Activated B cell treated with CpG ODN at 0.5 μM for 24 hours (primary cell): ENCODE measurements at places on chromosomes 4 and X. TPM values are rescaled to one million over a fixed set of nuclear protein-coding genes. Genes with fewer than 3 reads are reported as not detected.

Gene ING2
- 4.3 and 5.5 TPM in 2 replicates for total RNA-seq

GRCh38 chr4:81675791-81676393 is 204.2 kb upstream of the RASGEF1B start:
- no peak for DNase-seq
- H3K36me3 ChIP-seq: no peaks in the 10 kb centered on the region
- H3K27me3 ChIP-seq: no peaks in the 10 kb centered on the region

- H3K4me1 ChIP-seq: peaks cover 22% of the 10 kb centered on the region
- H3K36me3 ChIP-seq: no peaks in the 10 kb centered on the region
- H3K27ac ChIP-seq: no peak overlapping the region
These were observed 63.7 kb upstream of the CAMK2D start for GRCh38 chr4:113825272-113825671.

Gene PPARGC1A
- not detected in 2 replicates for total RNA-seq

DNA sequence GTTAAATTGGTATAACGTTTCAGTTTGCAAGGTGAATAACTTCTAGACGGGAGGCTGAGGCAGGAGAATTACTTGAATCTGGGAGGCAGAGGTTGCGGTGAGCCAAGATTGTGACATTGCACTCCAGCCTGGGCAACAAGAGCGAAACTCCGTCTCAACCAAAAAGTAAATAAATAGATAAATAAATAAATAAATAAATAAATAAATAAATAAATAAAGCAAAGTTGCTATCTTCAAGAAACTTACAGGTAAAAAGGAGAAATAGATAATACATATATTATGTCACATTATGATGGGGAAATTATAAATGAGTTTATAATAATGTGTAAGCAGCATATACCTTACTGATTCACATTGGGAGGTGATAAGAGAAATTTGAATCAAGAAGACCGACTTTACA is 1966.0 kb downstream of the PCDH7 start:
- H3K27me3 ChIP-seq: no peaks in the 10 kb centered on the region
- no peak overlapping the region for H3K4me3 ChIP-seq
- no peak overlapping the region for H3K27ac ChIP-seq
- H3K4me1 ChIP-seq: no peaks in the 10 kb centered on the region
- H3K36me3 ChIP-seq: no peaks in the 10 kb centered on the region

DNA sequence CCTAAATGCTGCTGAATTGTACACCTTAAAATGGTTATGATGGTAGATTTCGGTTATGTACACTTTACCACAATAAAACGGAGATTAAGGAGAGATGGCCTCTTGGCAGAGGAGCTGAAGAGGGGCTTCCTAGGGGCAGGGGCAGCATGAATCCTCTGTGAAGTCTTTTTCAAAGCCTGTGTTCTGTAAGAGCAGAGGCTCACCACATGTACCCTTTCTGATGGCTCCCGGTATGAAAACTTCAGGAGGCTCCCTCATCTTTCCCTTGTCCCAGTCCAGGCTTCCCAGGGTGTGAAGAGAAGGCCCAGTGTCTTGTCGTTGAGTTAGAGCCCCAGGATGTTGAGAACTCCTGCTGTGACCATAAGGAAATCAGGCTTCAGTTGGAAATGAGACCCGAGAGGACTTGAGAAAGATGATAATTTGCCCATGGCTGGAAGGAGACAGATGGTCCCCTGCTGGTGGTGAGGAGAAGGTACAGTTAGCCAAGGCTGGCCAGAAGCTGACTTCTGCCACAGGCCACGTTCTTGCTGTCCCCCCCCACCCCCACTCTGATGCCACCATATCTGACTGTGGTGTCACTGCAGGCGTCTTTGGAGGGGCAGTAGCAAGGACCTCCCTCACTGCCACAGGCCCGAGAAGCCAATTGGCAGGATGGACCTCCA is 31.8 kb upstream of the MTM1 start:
- H3K4me1 ChIP-seq: no peaks in the 10 kb centered on the region
- H3K4me3 ChIP-seq: no peak overlapping the region
- H3K27ac ChIP-seq: no peak overlapping the region
- H3K36me3 ChIP-seq: no peaks in the 10 kb centered on the region
- no peaks in the 10 kb centered on the region for H3K27me3 ChIP-seq

DNA sequence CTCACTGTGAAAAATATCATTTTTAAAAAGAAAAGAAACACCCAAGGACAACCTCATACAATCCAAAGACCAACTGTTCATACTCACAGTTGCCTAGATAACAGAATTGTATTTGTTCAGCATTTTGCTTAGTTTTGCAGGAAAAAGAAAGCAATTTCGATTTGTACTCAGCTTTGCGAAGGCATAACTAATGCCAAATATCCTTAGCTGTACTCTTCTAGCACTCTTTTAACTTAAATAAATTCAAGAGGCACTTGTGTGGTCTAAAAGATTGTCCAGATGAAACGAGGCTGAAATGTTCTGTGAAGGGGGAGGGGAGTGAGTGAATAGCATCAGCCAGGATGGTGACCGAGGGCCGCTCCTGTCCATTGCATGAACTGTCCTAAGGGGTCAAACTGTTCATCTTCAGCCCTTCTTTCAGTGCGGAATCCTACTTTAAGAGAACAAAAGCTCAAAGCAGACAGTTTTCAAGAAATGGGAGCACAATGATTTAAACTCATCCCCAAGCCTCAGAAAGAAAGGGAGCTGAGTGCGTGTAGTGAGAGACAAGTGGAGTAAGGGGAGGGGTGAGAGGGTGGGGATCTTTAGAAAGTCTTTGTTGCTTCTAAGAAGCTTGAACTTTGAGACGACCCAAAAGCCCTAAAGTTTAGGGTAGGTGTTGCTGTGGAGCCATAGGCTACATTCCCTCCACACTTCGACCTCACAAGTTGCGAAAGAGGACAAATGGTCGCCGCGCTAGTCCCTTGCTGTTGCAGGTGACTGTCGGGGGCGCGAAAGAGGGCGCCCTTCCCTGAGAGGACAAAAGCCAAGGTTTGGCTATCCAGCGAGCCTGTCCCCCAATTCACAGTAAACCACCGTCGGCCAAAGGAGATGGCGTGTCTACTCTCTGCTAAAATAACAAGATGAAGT is 4.0 kb upstream of the NEUROG2 start:
- H3K36me3 ChIP-seq: peaks cover 4% of the 10 kb centered on the region
- H3K4me1 ChIP-seq: peaks cover 60% of the 10 kb centered on the region
- H3K27ac ChIP-seq: no peak overlapping the region
- peaks cover 73% of the 10 kb centered on the region for H3K27me3 ChIP-seq
- no peak for DNase-seq

Gene AMBN
- not detected in 2 replicates for total RNA-seq

Gene EXOC1L
- total RNA-seq: not detected in 2 replicates

DNA sequence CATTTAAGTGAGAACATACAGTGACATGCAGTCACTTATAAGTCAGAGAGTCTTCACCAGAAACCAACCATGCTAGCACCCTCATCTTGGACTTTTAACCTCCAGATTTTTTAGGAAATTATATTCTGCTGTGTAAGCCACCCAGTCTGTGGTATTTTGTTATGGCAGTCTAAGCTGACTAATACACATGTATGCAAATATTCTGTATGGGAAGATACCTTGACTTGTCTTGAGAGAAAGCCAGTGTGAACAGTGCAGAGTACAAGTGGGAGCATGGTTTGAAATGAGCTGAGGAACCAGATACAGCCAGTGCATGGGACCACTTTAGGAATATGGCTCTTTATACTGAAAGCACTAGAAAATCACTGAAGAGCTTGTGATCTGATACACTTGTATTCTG is 110.4 kb upstream of the MAP9 start:
- H3K4me3 ChIP-seq: no peak overlapping the region
- no peaks in the 10 kb centered on the region for H3K4me1 ChIP-seq
- no peak for DNase-seq
- H3K27ac ChIP-seq: no peak overlapping the region
- no peaks in the 10 kb centered on the region for H3K27me3 ChIP-seq
- no peaks in the 10 kb centered on the region for H3K36me3 ChIP-seq

Gene LDB2
- not detected in 2 replicates for total RNA-seq

DNA sequence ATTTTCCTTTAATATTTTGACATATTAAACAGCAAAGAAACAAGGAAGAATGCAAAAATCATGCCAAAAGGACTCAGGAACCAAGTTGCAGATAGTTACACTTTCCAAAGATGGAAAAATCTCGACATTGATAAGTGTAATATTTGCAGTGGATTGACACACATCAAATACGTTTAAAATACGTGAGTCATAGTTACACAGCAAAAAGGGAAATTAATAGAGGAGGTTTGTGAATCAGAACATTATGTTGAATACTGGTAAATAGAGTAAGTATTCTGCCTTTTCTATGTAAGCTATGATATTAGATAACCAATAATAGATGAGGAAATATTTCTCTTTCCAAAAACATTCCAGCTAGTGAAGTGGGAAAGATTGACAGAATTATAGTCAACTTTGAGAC is 1761.3 kb upstream of the IGFBP7 start:
- H3K27me3 ChIP-seq: no peaks in the 10 kb centered on the region
- no peaks in the 10 kb centered on the region for H3K4me1 ChIP-seq
- H3K4me3 ChIP-seq: no peak overlapping the region

DNA sequence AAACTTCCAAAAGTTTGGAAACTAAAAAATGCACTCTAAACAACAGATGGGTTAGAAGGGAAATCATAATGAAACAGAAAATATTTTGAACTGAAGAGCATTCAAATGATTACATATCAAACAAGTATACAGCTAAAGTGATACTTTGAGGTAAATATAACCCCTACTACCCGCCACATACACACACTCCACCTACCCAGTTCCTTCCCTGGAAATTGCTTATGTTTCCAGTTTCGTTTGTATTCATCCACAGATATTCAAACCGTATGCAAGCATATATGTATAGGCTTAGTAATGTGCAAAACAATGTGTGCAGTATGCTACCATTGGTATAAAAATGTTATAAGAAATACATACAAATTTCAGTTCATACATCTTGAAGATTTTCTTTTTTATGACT is 95.5 kb downstream of the SMIM20 start:
- H3K4me3 ChIP-seq: no peak overlapping the region
- H3K27me3 ChIP-seq: peaks cover 18% of the 10 kb centered on the region
- no peaks in the 10 kb centered on the region for H3K36me3 ChIP-seq
- no peaks in the 10 kb centered on the region for H3K4me1 ChIP-seq
- DNase-seq: no peak

GRCh38 chr4:87543835-87544461 is 14.8 kb upstream of the SPARCL1 start:
- no peaks in the 10 kb centered on the region for H3K4me1 ChIP-seq
- H3K36me3 ChIP-seq: no peaks in the 10 kb centered on the region
- H3K4me3 ChIP-seq: no peak overlapping the region
- no peak for DNase-seq
- H3K27me3 ChIP-seq: peaks cover 2% of the 10 kb centered on the region

DNA sequence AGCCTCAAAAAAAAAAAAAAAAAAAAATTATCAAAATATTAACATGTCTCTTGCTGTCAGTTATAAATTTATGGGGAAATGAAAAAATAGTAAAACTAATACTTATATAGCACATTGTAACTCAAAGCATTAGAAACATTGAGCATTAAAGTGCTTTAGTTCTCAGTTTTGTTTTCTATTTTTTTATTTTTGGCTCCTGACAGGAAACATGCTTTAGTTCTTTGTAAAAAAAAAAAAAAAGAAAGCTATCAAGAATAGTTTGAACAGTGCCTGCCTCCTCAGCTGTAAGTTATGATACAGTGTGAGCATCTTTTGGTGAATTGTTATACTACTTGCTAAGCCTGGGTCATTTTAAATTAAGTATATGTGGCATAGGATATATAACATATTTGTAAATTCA is 5.1 kb upstream of the CENPC start:
- peak overlapping the region; percentile 93 for H3K27ac ChIP-seq
- H3K4me3 ChIP-seq: peak overlapping the region; percentile 86
- no peaks in the 10 kb centered on the region for H3K27me3 ChIP-seq
- peaks cover 51% of the 10 kb centered on the region for H3K4me1 ChIP-seq

Gene COX7B2
- not detected in 2 replicates for total RNA-seq

Gene SPOCK3
- total RNA-seq: not detected in 2 replicates

- H3K4me3 ChIP-seq: peak overlapping the region; percentile 81
- H3K4me1 ChIP-seq: peaks cover 25% of the 10 kb centered on the region
- H3K36me3 ChIP-seq: no peaks in the 10 kb centered on the region
- no peaks in the 10 kb centered on the region for H3K27me3 ChIP-seq
These were observed 5.4 kb upstream of the CCDC120 start for GRCh38 chrX:49053223-49054072.

GRCh38 chrX:29044423-29045184 is 457.4 kb downstream of the IL1RAPL1 start:
- no peak for DNase-seq
- no peaks in the 10 kb centered on the region for H3K4me1 ChIP-seq
- H3K4me3 ChIP-seq: no peak overlapping the region
- H3K27me3 ChIP-seq: no peaks in the 10 kb centered on the region

GRCh38 chr4:55904576-55904975 is 44.2 kb upstream of the CEP135 start:
- H3K27me3 ChIP-seq: no peaks in the 10 kb centered on the region
- H3K4me1 ChIP-seq: peaks cover 7% of the 10 kb centered on the region
- H3K27ac ChIP-seq: no peak overlapping the region
- peaks cover 48% of the 10 kb centered on the region for H3K36me3 ChIP-seq
- DNase-seq: no peak
- H3K4me3 ChIP-seq: no peak overlapping the region

GRCh38 chrX:47316276-47317025 is 53.9 kb upstream of the ZNF157 start:
- no peaks in the 10 kb centered on the region for H3K36me3 ChIP-seq
- H3K27me3 ChIP-seq: no peaks in the 10 kb centered on the region
- no peak overlapping the region for H3K4me3 ChIP-seq
- no peak overlapping the region for H3K27ac ChIP-seq
- H3K4me1 ChIP-seq: no peaks in the 10 kb centered on the region

- no peak overlapping the region for H3K27ac ChIP-seq
- H3K4me3 ChIP-seq: no peak overlapping the region
- DNase-seq: no peak
- no peaks in the 10 kb centered on the region for H3K36me3 ChIP-seq
These were observed 68.2 kb downstream of the HEPH start for GRCh38 chrX:66232296-66232695.

- no peaks in the 10 kb centered on the region for H3K36me3 ChIP-seq
- H3K4me3 ChIP-seq: peak overlapping the region; percentile 68
- DNase-seq: no peak
- H3K27ac ChIP-seq: peak overlapping the region; percentile 83
These were observed 57.5 kb downstream of the TEC start for GRCh38 chr4:48212165-48212564.

DNA sequence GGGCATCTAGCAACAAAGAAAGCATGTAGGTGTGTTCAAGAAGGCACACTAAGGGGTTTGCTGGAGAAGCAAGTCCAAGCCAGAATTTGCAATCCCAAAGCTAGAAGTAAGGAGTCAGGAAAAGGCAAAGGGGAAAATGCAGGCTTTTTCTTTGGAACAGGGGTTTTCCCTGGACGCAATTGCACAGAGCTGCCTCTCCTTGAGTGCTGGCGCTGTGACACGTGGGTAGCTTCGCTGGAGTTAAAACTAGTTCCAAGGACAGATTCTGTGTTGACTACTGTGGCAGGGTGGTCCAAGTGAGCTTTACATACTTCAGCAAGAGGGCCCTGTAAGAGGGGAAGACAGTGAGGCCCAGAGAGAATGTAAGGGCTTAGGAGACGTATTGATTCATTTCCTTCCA is 277.1 kb downstream of the ADGRA3 start:
- no peaks in the 10 kb centered on the region for H3K4me1 ChIP-seq
- H3K27ac ChIP-seq: no peak overlapping the region
- no peak overlapping the region for H3K4me3 ChIP-seq
- DNase-seq: no peak
- H3K36me3 ChIP-seq: no peaks in the 10 kb centered on the region

Gene MAGEA9B
- not detected in 2 replicates for total RNA-seq
